ENCODE measurements at places on chromosomes 5 and 9.

- DNase-seq, result no peak
These were observed 498 bp downstream of the ZNF367 start for GRCh38 chr9:96417661-96418082.

- DNase-seq, result no peak
These were observed 218.6 kb downstream of the MAN2A1 start for GRCh38 chr5:109908366-109908765.

- DNase-seq, result no peak
These were observed 2.4 kb downstream of the MRPS2 start for GRCh38 chr9:135502873-135503321.

GRCh38 chr9:115694014-115694413, 459.6 kb upstream of the PAPPA start:
- no peak for DNase-seq

DNA sequence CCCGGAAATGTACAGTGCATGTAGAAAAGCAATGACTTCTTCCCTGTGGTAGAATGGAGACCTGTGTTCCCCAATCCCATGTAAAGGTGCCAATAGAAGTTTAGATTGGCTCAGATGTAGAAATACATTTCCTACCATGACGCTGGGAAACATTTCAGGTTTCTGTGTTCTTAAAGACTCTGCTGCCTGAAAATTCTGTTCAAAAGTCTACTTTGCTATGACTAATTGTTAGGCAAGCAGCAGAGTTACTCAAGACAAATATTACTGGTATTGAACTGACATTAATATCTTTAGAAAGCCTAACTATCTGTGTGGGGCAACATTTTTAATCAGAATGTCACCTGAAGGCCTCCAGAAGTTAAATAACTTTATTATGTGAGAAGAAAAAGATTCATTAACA, 75.5 kb upstream of the ELL2 start:
- no peak for DNase-seq

GRCh38 chr5:148179234-148179824, 11.0 kb downstream of the SPINK14 start:
- DNase-seq, result no peak

DNA sequence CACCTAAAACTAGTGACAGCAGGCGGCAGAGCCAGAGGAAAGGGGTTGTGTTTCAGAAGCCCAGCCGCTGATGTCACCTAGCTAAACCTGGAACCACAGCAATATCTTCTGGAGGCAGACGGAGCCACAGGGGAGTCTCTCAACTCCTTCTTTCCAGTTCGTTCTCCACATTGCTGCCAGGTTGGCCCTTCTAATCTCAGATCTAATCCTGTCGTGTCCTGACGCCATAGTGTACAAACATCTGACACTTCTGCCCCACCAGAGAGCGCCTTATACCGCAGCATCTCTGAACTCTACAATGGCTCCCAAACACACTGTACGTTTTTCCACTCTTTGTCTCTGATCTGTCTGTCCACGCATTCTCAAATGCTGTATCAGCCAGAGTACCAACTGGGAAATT, 240.0 kb downstream of the SMARCA2 start:
- DNase-seq, result no peak

GRCh38 chr9:129224618-129225489, 46.8 kb upstream of the IER5L start:
- no peak for DNase-seq

DNA sequence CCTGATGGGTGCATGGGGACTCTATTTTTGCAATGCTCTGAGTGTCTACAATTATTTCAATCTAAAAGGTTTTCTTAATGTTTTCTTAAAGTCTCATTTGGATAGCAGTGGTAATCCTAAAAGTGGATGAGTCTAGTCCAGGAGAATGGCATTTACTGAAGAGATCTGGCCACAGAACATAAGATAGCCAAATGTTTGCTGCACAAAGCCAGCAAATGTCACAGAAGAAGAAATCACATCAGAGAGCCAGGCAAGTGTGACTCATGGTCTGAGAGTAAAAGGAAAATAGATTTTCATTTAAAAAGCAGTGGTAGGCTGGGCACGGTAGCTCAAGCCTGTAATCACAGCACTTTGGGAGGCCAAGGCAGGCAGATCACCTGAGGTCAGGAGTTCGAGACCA, 352.7 kb upstream of the GRAMD2B start:
- DNase-seq, result no peak

- DNase-seq, result no peak
These were observed 74.9 kb upstream of the PHYKPL start for GRCh38 chr5:178307267-178308045.

DNA sequence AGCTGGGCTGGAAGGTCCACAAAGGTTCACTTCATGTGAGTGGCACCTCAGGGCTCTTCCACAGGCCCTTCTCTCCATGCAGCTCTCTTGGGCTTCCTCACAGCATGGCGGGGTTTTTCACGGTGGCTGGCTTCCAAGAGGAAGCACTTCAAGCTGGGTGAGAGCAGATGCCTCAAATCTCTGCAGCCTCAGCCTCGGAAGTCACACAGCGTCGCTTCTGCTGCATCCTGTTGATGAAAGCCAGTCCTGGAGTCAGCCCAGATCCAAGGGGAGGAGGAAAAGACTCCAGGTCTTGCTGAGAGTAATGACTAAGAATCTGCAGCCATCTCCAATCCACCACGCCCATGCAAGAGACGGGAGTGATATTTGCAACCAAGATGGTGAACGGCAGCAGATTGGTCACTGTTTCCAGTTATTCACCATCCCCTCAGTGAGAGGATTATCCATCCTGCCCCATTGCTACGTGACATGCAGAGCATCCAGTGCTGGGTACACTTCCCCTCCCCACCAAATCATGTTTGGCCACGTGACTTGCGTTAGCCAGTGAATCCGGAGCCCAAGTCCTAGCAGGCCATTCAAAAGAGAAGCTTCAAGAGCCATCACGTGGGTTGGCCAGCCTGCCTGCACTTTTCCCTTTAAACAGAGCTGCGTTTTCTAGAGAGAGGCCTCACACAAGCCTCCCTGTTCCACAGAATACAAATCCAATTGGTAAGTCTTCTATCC, 173.9 kb downstream of the C9orf50 start:
- DNase-seq, result no peak

- no peak for DNase-seq
These were observed 16.1 kb downstream of the BASP1 start for GRCh38 chr5:17233488-17233887.

GRCh38 chr9:124297551-124297901, 39.8 kb downstream of the NEK6 start:
- DNase-seq, result peak; percentile 85

GRCh38 chr5:63919763-63920478, 42.3 kb downstream of the HTR1A start:
- no peak for DNase-seq

DNA sequence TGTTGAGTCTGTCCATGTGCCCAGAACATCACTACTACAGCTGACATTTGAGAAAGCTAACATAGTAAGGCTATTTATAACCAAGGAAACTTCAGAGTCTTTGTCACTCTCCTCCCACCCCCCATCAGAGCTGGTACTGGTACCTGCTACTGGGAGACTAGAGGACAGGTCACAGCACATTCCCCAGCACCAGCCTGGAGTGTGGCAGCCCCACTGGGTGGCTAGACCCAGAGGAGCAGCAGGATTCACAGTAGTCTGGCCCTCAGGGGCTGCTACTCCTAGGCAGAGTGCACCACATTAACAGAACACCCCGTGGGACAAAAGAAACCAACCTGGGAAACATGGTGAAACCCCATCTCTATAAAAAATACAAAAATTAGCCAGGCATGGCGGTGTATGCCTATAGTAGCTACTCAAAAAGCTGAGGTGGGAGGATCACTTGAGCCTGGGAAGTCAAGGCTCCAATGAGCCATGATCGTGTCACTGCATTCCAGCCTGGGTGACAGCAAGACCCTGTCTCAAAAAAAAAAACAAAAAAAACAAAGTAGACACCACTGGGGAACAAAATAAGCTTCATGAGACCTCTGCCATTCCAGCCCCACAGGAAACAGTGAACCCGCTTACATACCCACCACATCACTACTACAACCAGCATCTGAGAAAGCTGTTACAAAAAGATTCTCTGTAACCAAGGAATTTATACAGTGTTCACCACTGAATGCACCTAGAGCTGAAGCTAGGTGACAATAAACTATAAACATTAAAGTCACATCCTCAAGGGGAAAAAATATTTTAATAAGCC, 26.3 kb upstream of the PTGER4 start:
- no peak for DNase-seq

- DNase-seq, result no peak
These were observed 849 bp downstream of the RORB start for GRCh38 chr9:74497748-74498620.

- no peak for DNase-seq
These were observed 11.2 kb downstream of the ENC1 start for GRCh38 chr5:74629326-74629725.

DNA sequence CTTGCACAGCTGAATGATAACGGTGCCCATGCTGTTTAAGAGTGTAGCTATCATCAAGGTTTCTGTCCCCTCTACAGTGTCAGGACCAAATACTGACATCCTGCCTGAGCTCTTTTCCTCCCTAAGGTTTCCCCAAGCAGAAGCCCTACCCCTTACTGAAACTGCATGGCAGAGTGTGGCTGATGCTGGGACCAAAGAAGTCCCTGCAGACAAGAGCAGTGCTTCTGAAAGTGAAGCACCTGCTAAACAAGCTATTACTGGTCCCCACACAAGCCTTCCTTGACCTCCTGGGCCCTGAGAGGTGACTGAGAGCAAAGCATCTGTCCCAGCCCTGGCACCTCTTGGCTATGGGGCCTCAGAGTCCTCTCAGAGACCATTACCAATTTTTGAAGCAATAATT, 56.1 kb downstream of the CFAP90 start:
- no peak for DNase-seq

DNA sequence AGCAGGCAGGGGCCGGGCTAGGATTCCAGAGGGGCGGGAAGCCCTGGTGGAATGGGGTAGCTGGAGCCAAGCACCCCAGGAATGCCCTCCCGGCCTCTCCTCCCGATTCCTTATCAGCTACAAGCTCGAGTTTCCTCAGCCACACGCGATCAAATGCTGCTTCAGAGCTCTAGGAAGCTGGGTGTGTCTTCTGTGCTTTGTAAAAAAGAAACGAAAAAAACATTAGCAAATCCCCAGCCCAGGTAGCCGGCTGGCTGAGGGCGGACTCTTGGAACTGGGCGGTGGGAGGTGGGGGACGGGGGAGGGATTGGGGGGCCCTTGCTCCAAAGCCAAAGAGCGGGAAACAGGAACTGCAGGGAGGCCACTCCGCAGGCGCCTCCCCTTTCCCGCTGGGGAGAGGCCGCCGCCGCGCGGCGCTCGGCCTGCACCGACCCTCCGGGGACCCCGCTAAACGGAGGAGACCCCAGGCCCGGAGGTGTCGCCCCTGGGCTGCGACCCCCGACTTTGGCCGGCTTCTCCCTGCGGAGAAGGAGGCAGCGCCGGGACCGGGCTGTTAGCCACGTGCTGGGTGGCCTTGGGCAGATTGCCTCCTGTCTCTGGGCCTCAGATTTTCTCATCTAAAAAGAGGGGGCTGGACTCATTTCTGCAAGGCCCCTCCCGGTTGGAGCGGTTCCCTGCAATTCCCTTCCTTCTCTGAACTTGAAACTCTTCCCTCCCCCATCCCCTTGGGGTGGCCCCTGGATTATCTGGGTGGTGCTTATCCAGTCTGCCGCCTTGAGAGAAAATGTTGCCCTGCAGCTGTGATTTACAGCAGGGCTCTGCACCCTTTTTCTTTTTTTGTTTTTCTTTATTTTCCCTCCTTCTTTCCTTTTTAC, 40.9 kb upstream of the FABP6 start:
- peak; percentile 96 for DNase-seq

GRCh38 chr5:71839096-71839884, 120.2 kb downstream of the CARTPT start:
- peak; percentile 49 for DNase-seq

GRCh38 chr9:68872026-68872501, 141.8 kb downstream of the PRKACG start:
- peak; percentile 60 for DNase-seq

DNA sequence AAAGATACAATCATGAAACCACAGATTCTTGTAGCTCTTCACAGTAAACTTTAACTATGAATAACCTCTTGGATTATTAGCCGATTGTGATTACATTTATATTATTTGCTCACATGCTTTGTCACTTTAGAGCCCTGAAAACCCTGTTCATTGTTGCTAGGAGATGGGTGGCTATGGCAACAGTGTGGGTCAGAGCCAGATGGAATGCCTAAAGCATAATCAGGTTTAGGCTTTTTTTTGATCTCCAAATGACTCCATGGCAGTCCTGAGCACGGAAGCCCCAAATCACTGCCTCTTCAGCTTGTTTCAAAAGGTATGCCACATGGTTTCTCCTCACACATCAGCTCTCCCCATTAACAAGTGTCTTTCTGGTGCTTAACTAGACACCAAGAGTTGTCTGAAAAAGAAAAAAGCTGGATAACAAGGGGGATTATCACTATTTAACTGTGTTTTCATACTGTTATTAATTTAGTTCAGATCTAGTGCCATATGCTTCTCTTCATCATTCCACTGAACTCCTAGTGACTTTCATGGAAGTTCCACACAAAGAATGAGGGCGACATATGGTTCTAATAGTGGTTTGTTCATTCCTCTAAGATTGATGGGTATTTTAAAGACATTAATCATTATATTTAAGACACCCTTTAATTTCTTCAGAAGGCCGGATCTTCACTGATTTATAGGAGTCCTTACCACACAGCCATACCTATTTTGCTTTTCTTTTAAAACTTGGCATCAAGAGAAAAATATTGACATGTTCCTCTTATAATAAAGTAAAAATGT, 88.8 kb upstream of the PAM start:
- no peak for DNase-seq

GRCh38 chr9:26656003-26656870, 236.4 kb downstream of the CAAP1 start:
- peak; percentile 41 for DNase-seq

DNA sequence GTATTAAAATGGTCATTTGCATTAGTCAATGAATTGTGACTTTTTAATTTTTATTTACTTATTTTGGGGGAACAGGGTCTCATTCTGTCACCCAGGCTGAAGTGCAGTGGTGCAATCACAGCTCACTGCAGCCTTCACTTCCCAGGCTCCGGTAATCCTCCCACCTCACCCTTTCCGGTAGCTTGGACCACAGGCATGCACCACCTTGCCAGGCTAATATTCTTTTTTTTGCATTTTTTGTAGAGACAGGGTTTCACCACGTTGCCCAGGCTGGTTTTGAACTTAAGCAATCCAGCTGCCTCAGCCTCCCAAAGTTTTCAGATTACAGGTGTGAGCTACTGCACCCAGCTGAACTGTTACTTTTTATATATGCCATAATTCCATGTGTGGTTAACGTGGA, 143.4 kb downstream of the FBXL17 start:
- no peak for DNase-seq

DNA sequence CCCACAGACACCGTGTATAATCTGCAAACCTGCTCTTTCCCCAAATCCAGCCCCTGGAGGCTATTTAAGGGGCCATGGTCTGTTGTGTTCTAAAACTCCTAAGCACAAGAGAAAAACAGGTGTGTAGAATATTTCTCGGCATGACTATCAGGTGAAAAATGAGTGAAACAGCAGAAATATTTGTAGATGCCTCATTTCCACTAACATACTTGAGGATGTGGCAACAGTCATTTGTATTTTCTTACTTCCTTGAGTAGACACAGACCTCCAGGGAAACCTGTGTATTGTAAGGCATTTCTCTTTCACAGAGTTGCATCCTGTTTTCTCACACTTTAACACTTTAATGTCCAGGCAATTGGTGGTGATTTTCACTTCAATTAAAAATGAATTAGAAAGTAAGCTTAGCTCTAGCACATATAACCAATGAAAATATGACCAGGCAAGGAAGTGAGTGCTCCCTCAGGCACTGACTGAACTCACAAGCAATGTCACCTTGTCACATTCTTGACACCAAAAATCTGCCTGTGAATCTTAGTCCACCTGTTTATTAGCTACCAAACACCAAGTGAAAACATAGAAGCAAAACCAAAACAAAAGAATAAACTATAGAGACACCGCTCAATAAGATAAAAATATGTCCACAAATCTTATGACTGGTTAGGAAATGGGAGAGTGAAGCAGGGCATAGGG, 64.4 kb downstream of the DIRAS2 start:
- no peak for DNase-seq
